ENCODE measurements at places on chromosomes 13 and 19.
A peak's percentile ranks its signal among the peaks of the same experiment; 100 is the strongest.

DNA sequence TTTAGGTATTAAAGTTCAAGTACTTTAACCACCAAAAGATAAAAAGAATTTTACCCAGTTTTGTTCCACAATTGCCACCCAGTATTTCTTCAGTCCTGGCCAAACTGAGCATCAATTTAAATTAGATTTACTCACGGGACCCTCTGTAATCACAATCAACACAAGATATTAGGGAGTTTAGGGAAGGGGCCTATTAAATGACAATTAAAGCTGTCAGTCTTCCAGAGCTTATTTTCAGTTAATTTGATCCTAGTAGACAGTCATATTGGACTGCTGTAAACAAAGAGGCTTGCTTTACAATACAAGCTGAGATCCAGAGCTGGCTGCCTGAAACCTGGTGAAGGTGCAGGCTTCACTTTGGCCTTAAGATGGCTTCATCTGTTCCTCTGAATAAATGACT is 321.2 kb upstream of the NBEA start:
- no peak for DNase-seq

DNA sequence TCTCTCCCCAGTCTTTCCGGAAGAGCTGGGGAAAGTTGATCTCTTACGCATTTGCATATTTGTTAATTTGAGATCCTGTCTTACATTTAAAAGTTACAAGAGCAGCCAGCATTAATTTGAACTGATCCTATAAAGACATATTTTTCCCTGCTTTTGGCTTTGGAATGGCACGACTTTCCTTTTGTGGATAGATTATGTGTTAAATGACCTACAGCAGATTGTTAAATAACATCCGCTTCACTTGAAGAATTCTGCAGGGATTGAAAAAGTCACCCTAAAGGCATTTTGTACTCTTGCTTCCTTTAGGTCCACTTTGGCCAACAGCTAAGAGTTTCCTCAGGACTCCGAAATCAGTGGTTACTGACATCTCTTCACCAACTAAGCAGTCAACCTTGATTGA is 334.0 kb downstream of the TBC1D4 start:
- no peak for DNase-seq

DNA sequence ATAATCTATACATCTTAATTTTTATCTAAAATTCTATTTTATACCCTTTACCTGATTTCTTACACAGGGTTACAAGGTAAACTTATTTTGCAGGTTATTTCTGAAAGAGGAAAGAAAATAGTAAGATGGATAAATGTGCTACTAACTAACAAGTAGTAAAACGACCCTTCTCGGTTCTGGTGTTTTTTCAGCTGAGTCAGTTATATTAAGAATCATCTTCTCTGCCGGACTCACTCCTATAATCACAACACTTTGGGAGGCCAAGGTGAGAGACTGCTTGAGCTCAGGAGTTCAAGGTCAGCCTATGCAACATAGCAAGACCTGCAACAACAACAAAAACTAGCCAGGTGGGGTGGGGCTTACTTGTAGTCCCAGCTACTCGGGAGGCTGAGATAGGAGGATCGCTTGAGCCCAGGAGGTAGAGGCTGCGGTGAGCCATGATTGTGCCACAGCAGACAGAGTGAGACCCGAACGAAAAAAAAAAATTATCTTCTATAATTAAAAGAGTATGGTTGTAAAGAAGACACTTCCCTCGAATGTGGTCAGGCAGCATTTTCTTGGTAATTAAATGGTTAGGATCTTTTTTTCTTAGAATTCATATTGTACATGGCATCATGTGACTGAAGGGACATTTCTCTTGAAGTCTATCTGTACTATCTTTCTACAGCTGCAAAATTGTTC is 27.9 kb upstream of the RCBTB2 start:
- DNase-seq, result no peak

- DNase-seq, result no peak
Measured at GRCh38 chr13:38366954-38367645, 17.4 kb downstream of the UFM1 start.

- no peak for DNase-seq
Measured at GRCh38 chr13:60175571-60175970, 11.8 kb upstream of the DIAPH3 start.

GRCh38 chr19:1668486-1669270 is 16.3 kb upstream of the TCF3 start:
- no peak for DNase-seq

- DNase-seq, result no peak
Measured at GRCh38 chr13:26838821-26839220, 78.2 kb upstream of the GPR12 start.

- DNase-seq, result no peak
Measured at GRCh38 chr13:100409132-100409531, 179.5 kb downstream of the GGACT start.

GRCh38 chr13:103328899-103329298 is 262.7 kb upstream of the SLC10A2 start:
- peak; percentile 9 for DNase-seq

- DNase-seq, result peak; percentile 94
Measured at GRCh38 chr19:44770550-44771257, 7.0 kb upstream of the CBLC start.

- DNase-seq, result no peak
Measured at GRCh38 chr13:106752584-106753170, 184.7 kb upstream of the ARGLU1 start.

DNA sequence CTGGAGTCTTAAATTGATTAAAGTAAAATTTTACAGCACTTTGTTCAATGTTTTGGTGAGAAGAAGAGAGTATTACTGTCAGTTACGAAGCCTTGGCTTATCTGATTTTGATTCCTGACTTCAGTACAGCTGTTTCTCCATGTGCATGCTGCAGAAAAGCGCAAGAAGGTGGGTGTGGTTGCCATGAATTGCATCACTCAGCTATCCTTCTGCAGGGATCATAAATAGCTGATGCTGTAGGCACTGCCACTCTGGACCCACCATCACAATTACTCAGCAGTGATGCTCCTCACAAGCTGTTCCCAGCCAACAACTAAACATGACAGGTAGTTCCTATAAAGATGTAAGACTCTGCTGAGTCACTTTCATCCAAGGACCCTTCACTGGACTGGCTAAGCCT is 321.2 kb downstream of the IRS2 start:
- no peak for DNase-seq

DNA sequence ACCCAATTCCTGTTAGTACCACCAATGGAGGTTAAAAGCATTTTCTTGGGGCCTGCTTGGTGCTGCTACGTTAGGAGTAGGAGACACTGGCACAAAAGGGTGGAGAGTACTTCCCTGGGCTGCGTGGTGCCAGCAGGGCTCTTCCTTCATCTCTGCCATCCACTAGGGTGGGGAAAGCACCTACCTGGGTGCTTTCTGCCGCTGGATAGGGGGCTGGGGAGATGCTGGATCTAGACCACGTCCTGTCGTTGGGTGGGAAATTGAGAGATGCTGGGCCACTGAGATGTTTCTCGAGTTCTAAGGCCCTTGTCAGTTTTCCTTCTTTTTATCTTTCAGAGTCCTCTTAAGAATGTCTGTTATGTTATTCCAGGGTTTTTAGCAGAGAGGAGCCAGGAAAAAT is 6.7 kb upstream of the FCGBP start:
- no peak for DNase-seq

- no peak for DNase-seq
Measured at GRCh38 chr13:113140677-113141600, 17.5 kb upstream of the PROZ start.

DNA sequence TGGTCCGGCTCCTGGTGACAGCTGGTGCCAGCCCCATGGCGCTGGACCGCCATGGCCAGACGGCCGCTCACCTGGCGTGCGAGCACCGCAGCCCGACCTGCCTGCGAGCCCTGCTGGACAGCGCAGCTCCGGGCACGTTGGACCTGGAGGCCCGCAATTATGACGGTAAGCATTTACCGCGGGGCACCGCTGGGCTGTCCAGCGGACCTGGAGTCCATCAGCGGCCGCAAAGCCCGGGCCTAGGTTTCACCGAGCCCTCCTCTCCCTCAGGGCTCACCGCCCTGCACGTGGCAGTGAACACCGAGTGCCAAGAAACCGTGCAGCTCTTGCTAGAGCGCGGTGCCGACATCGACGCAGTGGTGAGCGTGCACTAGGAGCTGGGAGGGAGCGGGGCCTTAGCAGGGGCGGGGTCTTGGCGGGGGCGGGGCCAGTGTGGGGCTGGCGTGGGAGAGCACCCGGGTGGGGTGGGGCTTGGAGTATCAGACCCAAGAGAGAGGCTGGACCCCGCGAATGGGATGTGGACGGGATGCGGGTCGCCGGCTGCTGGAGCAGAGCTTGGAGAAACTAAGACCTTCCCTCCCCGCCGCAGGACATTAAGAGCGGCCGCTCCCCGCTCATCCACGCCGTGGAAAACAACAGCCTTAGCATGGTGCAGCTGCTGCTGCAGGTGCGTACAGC is 8.7 kb downstream of the BCL3 start:
- DNase-seq, result no peak

GRCh38 chr13:67158903-67159302 is 71.2 kb downstream of the PCDH9 start:
- DNase-seq, result no peak

DNA sequence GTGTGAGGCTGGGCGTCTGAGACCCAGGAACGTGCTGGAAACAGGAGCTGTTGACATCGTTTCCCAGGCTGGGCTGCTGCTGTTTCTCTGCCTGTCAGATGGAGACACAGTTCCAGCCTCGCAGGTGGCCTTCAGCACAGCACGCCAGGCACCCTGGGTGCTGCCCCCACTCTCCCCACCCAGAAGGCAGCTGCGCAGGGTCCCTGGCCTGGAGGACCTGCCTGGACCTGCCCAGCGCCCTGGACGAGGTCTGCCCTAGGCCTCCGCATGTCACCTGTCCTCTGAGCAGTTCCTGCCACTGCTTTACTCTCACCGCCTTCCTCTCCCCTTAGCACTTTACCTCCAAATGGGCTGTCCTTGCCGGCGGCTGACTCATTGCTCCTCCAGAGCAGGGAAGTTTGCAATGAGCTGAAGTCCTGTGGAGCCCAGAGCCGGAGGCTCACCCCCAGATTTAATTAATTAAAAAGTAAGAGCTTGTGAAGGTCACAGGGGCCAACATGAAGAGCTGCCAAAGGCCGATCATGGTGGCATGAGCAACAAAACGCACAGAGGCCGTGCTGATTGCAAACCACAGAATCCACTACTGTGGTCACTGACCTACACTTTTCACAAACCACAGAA is 32.2 kb downstream of the C13orf46 start:
- DNase-seq, result no peak

DNA sequence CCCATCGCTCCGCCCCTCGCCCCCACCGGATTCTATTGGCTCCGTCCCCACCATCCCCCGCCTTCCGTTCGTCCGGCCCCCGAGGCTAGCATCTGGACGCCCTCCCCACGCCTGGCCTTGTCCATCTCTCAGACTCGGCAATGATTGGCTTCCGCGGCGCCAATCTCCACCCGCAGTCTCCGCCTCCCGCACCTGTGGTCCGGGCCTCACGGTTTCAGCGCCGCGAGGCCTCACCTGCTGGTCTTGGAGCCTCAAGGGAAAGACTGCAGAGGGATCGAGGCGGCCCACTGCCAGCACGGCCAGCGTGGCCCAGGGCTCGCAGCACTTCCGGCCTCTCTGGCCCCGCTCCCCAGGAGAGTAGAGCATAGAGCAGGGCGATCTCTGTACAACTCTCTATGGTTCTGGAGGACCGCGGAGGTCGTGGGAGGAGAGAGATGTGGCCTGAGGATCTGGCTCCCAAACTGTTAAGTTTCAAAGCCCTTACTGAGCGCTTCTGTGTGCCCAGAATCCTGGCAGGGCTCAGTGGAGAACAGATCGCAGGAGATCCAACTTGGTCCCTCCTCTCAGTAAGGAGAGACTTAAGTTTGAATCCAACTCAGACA is at the start of gene ERCC1:
Gene ERCC1, minus strand, starts transcription at position 329 of the 602 bp plus-strand sequence. CDS start 543 bp downstream, outside the sequence.
- DNase-seq, result peak; percentile 96

GRCh38 chr13:93767917-93768409 is 541.4 kb downstream of the GPC6 start:
- DNase-seq, result no peak

- no peak for DNase-seq
Measured at GRCh38 chr13:40221460-40222201, 444.8 kb downstream of the FOXO1 start.

- DNase-seq, result peak; percentile 50
Measured at GRCh38 chr13:106683179-106683578, 115.2 kb upstream of the ARGLU1 start.

- no peak for DNase-seq
Measured at GRCh38 chr13:109101550-109102144, 472.2 kb downstream of the MYO16 start.
